ENCODE measurements at places on chromosomes 6 and 20.

DNA sequence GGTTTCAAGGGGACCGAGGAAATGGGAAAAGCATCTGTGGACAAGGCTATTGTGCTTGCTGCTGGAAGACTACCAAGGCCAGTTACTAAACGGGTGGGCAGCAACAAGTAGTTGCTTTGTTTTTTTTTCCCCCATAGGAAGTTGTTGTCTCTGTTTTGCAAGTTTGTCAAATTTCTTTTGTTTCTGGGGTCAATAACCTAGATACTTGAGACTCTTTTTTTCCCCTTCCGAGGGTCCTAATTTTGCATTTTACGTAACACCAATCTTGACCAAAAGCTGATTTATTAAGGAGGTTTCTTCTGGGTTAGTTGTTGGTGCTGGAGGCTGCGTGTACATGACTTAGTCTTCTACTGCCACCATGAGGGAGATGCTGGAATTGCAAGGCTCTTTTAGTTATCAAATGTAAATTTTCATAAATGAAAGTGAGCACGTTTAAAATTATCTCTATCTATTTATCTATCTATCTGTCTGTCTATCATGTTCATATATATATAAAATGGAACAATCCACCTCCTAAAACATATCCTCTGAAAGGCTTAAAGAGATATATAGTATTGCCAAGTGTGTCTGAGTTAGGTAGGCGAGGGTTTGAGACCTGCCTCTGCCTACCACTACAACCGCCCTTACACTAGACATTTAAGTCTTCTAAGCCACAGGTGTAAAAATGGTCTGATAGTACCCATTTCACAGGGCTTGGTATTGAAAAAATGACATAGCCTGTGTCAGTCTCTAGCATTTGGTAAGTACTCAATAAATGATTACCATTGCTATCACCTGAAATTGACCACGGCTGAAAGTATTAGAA is 60.2 kb downstream of the GCLC start:
- peak; percentile 25 for DNase-seq

DNA sequence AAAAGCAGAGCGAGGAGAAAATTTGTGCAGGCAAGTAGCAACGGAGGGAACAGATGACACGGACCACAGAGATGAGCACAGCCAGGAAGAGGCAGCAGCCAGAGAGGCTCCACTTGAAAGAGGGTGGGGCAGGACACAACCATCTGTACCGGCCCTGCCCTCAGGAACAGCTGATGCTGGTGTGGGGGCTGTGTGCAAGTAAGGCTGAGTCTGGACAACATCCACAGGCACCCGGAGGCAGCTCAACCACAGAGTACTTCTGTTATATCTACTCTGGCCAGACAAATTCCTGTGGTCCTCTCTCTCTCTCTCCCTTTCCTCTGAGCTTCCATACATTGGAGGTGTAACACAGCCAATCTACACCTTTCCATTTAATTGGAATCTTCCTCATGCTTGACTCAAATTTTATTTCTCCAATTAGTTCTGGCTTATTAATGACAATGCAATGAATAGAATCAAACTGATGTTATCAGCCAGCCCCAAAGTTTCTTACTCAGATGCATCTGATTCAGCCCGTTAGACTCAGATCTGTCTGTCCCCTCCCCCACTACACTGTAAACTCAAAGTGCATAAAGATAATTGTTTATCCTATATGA is 24.9 kb downstream of the KIF13A start:
- DNase-seq = no peak

DNA sequence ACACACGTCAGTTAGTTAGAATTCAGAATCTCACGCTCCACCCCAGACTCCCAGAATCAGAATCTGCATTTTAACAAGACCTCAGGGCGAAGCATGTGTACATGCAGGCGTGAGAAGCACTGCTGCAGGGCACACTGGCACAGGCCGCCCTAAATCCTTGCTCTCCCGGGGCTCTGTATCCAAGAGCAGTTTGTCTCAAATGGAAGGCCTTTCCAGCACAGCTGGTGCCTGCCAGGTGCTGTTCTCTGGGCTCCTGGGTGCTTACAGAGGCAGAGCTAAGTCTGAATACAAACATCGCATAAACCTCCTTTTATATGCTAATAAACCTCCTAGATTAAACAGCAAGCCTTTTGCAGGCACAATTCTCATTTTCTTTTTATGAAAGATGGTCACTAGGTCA is 119.1 kb upstream of the CD93 start:
- DNase-seq = peak; percentile 20

DNA sequence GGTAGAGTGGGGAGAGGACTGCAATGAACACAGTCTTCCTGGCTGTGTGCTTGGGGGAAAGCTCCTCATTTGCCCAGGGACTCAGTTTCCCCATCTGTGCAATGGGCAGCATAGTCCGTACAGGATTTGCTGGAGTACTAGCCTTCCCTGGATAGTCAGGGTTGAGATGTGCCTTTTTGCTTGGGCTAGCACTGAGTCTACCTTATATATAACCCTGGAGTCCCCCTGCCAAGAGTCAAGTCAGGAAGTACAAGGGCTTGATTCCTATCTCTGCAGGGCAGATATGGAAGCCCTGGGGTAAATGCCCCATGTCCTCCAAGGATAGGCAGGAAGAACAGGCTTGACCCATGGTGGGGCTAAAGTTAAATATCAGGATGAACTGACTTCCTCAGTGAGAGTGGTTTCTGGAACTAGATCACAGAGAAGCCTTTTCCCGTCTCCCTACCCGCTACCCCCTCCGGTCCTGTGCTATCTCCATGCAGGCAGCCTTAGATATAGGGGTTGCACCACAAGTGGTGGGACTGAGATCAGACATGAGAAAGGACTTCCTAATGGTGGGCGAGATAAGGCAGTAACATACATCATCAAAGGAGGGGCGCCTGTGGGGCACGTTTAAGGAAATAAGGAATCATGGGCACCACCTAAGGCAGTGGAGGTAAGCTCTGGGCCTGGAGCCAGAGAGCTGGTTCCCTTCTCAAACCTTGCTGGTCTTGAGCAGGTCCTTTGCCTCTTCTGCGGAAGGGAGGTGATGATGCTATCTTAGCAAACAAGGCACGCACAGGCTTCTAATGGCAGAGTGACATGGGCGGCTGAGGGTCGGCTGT is 157.9 kb downstream of the MRPL14 start:
- DNase-seq = no peak

GRCh38 chr6:167683028-167683862 is 143.5 kb upstream of the AFDN start:
- DNase-seq = no peak

GRCh38 chr6:55528624-55529023 is 50.4 kb downstream of the HMGCLL1 start:
- DNase-seq = no peak

All from NCI-H1092 (cell line).